ENCODE measurements at places on chromosomes 6 and 20. TPM values are rescaled to one million over a fixed set of nuclear protein-coding genes. Genes with fewer than 3 reads are reported as not detected.

Gene DACT2
- total RNA-seq, result not detected

Gene CLDN20
- total RNA-seq, result not detected

Gene EEF1A2
- total RNA-seq, result 2.6 TPM

- no peak for DNase-seq
These were observed 12.9 kb upstream of the BTN3A3 start for GRCh38 chr6:26427451-26427809.

DNA sequence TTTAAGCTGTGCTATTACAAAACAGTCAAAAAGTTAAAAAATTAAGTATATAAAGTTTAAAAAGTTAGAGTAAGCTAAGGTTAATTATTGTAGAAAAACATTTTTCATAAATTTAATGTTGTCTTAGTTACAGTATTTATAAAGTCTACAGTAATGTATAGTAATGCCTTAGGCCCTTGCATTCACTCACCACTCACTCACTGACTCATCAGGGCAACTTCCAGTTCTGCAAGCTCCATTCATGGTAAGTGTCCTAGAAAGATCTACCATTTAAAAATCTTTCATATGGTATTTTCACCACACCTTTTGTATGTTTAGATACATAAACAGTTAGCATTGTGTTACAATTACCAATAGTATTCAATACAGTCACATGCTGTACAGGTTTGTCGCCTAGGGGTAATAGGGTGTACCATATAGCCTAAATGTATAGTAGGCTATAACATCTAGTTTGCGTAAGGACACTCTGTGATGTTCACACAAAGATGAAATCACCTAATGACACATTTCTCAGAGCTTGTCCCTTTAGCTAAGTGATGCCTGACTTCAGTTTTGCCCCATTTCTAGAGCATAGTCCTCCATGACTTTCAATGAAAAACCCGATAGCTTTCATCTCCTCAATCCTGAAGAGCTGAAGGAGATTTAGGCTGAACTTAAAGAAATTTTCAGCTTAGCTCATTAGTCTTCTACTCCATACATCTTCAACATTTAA is 14.9 kb upstream of the HLA-DRA start:
- no peak for DNase-seq

- no peak for DNase-seq
These were observed 95.3 kb downstream of the TTLL2 start for GRCh38 chr6:167420177-167420576.

DNA sequence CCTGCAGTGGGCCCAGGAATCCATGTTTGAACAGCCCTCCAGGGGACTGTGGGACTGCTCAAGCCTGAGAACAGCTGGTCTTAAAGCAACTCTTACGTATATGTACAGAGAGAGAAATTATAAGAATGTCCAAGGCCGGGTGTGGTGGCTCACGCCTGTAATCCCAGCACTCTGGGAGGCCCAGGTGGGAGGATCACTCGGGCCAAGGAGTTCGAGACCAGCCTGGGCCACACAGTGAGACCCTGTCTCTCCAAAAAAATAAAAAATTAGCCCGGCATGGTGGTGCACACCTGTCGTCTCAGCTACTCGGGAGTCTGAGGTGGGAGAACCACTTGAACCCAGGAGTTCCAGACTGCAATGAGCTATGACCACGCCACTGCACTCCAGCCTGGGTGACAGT is 134.0 kb downstream of the DTNBP1 start:
- DNase-seq, result no peak

DNA sequence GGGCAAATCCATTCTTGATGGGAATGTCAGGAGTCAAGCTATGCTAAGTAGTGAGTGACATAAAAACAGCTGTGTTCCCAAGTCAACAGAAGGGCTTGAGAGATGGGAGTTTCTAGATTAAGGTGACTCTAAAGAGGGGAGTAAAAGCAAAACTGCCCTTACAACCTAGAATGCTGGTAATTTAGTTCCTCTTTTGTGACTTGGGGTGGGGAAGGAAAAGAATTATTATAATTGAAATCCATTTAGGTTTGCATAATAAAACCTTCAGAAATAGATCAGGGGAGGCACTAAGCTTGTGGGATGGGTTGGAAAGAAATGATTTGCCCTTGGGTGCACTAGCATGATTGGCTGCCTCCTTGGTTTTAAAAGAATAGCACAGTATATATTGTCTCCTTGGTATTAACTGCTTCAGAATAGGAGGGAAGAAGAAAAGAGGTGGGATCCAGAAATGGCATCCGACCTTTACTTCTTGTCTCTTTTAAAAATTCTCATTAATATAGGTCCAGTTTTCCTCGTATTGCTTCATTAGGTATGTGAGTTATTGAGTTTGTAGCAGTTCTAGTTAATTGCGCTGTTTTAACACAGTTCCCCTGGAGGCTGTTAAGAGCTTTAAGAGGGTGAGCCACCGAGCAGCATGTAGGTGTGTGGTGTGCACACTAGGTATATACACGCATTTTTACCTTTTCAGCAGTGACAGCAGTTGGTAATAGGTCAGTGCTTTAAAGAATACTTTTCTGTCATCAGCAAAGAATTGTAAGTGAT is 95.3 kb upstream of the VSTM2L start:
- no peak for DNase-seq

DNA sequence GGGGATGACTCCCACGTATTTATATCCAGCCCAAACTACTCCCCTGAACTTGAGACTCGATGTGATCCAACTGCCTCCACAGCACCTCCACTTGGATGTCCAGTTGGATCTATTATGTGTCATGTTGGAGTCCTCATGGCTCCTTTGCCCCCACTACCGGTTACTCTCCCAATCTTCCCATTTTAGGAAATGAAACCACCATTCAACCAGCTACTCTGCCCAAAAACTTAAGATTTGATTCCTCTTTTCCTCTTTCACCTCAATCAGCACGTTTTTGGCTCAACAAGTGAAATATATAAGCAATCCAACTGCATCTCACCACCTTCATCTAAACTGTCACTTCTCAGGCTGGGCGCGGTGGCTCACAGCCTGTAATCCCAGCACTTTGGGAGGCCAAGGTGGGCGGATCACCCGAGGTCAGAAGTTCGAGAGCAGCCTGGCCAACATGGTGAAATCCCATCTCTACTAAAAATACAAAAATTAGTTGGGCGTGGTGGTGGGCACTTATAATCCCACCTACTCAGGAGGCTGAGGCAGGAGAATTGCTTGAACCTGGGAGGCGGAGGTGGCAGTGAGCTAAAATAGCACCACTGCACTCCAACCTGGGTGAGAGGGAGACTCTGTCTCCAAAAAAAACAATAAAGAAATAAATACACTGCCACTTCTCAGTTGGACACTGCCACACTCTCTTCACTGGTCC is 3.4 kb downstream of the AHCY start:
- DNase-seq, result no peak

GRCh38 chr6:119182875-119183274 is 104.4 kb upstream of the FAM184A start:
- DNase-seq, result no peak

DNA sequence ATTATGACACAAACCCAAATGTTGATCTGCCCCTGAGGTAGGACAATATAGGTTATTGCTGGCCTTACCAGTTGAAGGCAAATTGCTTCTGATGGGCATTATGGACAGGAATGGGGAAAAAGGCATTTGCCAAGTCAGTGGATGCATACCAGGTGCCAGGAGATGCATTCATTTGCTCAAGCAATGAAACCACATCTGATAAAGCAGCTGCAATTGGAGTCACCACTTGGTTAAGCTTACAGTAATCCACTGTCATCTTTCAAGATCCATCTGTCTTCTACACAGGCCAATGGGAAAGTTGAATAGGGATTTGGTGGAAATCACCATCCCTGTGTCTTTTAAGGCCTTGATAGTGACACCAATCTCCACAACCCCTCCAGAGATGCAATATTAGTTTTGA is 648.6 kb downstream of the COL12A1 start:
- DNase-seq, result no peak

GRCh38 chr6:147738099-147738498 is 229.6 kb downstream of the SAMD5 start:
- no peak for DNase-seq

DNA sequence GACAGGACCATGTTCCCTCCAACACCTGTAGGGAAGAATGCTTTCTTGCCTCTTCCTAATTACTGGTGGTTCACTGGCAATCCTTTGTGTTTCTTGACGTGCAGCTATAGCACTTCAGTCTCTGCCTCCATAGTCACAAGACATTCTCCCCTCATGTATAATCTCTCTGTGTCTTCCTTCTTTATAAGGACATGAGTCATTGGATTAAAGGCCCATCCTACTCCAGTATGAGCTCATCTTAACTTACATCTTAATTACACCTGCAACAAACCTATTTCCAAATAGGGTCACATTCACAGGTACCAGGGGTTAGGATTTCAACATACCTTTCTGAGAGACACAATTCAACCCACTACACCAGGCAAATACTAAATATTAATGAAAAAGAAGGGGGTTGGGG is 213.6 kb downstream of the RNGTT start:
- no peak for DNase-seq

DNA sequence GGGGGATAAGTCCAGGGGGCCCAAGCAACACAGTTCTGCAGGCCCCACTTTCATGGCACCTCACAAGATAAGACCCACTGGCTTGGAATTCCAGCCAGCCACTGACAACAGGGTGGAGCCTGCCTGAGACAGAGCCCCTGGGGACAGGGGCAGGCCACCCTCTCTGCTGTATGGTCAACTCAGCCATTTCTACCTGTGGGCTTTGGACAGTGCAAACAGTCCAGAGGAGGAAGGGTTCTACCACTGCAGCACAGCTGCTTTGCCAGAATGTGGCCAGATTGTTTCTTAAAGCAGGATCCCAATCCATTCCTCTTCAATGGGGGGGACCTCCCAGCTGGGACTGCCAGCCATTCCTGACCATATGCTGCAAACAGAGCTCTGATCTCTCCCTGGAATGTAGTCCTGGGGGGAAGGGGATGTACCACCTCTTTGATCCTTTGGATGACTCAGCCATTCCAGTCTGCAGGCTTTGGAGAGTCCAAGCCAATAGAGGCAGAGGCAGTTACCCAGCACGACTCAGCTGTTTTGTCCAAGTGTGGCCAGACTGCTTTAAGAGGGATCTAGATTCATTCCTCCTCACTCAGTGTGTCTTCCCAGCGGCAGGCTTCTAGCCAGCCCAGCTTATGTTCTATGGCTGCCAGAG is 842.2 kb downstream of the EPHA7 start:
- no peak for DNase-seq

GRCh38 chr20:33575282-33575681 is 85.4 kb downstream of the CBFA2T2 start:
- no peak for DNase-seq

GRCh38 chr6:37709250-37709931 is 11.7 kb upstream of the MDGA1 start:
- DNase-seq, result no peak

DNA sequence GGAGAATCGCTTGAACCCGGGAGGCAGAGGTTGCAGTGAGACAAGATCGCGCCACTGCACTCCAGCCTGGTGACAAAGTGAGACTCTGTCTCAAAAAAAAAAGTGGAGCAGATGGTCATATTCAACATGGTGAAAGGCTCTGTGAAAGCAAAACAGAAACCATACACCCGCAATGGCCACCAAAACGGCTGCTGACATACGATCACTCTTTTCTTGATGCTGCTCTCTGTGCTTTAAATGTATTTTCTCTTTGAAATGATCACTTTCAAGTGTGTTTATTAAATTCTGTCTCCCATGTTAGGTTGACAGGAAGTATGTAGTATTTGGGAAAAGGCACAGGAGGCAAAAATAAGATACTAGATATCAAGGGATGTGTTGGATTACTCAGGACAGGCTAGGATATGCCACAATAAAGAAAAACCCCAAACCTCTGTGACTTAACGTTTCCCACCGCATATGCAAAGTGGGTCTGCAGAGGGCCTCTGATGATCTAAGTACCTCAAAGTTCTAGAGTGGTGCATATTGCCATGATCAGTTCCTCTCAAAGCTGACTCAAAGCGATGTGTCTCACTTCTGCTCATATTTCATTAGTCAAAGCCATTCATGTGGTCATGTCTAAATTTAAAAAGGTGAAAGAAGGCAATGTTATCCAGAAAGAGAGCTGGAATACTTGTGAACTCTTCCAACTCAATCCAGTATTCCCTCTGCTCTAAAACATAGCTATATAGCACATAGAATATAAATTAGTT is 155.1 kb upstream of the SOX4 start:
- DNase-seq, result peak; percentile 44

DNA sequence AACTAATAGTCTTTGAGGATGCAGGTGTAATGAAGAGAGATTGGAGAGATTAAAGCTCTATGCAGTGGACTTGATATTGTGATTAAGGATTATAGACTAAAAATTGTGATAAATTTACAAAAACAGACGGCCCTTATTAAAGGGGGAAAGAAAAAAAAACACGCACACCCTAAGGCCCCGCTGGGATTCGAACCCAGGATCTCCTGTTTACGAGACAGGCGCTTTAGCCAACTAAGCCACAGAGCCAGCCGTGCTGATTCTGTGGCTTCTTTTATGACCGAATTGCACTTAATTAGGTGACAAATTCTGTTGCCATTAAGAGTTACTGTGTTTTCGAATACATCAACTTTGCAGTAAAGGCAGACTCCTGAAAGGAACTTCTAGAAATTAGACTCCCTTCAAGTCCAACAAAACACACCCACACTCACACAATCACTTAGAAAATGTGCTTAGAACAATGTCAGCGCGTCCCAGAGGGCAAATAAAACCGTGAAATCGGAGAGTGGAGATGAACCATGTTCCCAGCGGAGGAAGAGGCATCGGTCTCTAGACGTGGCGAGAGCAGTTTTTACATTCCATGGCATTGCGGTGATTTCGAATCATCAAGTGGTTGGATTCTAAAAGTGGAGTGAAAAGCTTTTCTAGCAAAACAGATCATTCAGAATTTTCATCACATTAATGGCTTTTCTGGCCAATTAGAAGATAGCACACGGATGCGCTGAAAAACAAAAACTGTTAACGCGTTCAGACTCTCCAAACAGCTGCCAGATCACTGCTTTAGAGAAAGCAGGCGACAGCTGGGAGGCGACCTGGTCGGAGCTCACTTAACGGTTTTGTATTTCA is 122.6 kb downstream of the GPX5 start:
- DNase-seq, result peak; percentile 42

DNA sequence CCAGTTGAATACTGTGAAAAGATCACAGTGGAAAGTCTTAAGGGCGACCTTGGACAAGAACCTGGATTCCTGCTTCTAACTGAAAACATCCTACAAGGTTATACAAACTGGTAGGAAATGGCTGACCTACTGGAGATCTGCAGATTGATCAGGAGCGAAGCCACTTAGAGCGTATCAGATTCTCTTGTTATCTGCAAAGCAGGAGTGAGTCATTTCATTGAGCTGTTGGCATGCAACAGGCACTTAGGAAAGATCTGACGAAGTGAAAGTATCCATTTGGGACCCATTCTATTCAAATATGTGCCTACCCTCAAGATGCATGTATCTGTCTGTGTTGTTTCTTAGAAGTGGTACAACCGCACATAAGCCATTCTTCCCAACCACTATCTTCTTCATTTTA is 131.2 kb upstream of the RIN2 start:
- no peak for DNase-seq

GRCh38 chr6:157270308-157270707 is 53.0 kb downstream of the TMEM242 start:
- no peak for DNase-seq

GRCh38 chr6:163731215-163732013 is 316.9 kb downstream of the QKI start:
- no peak for DNase-seq
